Smooth muscle cell of the umbilical artery (primary cell): ENCODE measurements at places on chromosomes 7 and 10. TPM values are rescaled to one million over a fixed set of nuclear protein-coding genes. Genes with fewer than 3 reads are reported as not detected.

DYDC2 gene
- not detected in 2 replicates for total RNA-seq

PRSS37 gene
- total RNA-seq, result not detected in 2 replicates

PPP1R17 gene
- total RNA-seq, result not detected in 2 replicates

NUTM2E gene
- 0.05 TPM in 1 of 2 replicates, not detected in the other for total RNA-seq

ARMC3 gene
- total RNA-seq, result not detected in 2 replicates

GBX1 gene
- not detected in 2 replicates for total RNA-seq

FAM24A gene
- not detected in 2 replicates for total RNA-seq

SEMA3E gene
- total RNA-seq, result under 0.01 and 0.18 TPM in 2 replicates

TEX36 gene
- not detected in 2 replicates for total RNA-seq

VKORC1L1 gene
- total RNA-seq, result 19.9 and 34.2 TPM in 2 replicates

MYH16 gene
- total RNA-seq, result under 0.01 and 0.32 TPM in 2 replicates

MOSPD3 gene
- total RNA-seq, result 4.2 and 5.4 TPM in 2 replicates
